ENCODE measurements at places on chromosomes 16 and 17.
A peak's percentile ranks its signal among the peaks of the same experiment; 100 is the strongest.

- no peak for DNase-seq
Observed at GRCh38 chr16:73170612-73171038, 122.7 kb upstream of the ZFHX3 start.

DNA sequence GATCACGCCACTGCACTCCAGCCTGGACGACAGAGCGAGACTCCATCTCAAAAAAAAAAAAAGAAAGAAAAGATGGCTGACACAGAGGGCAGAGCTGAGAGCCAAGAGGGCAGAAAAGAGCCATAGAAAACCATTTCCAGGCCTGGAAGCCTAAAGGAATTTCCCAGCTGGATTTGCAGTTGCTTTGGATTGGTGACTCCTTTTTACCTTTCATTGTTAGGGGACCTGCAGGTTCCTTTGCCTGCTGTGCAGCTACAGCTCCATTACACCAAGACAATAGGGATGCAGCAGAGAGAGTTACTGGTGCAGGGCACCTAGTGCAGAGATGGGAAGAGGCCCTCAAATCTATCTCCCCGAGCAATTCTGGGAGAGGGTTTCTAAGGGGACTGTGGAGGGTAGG, 18.4 kb downstream of the ZNF668 start:
- no peak for DNase-seq

DNA sequence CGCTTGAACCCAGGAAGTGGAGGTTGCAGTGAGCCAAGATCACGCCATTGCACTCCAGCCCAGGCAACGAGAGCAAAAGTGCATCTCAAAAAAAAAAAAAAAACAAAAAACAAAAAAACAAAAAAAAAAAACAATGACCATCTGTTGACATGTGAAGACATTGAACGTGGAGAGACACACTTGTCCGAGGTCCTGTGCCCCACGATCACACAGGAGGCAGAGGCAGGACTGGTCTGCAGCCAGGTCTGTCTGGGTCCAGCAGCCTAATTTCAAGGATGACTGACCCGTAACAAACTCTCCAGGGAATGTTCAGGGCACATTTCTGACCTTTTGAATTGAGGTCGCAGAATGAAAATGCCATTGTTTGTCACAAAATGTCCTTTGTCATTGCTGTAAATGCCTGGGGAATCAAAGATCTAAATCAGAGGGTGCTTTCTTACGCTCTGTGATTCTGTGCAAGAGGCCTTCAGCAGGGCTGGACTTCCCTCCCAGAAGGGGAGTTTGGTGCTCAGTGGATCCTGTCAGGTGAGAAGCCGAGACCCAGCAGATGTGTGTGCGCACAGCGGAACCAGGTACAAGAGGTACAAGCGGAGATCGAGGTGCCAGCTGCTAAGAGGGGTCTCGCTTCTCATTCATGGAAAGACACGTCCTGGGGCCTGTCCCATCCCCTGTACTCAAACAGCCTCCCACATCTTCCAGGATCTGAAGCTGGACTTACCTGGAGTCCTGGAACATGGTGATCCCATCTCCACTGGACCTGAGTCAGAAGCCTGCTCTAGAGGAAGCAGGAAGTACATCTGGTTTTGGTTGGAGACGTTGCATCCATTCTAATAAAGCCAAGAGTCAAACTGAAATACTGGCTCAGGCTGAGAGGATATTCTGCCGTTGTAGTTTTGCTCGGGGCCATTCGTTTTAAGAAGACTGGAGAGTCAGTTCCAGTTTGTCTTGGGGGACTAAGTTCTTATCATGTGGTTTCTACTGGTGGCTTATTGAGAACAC, 95.8 kb downstream of the IRF8 start:
- no peak for DNase-seq

- DNase-seq = no peak
Observed at GRCh38 chr17:78924481-78925151, 571 bp downstream of the TIMP2 start.

DNA sequence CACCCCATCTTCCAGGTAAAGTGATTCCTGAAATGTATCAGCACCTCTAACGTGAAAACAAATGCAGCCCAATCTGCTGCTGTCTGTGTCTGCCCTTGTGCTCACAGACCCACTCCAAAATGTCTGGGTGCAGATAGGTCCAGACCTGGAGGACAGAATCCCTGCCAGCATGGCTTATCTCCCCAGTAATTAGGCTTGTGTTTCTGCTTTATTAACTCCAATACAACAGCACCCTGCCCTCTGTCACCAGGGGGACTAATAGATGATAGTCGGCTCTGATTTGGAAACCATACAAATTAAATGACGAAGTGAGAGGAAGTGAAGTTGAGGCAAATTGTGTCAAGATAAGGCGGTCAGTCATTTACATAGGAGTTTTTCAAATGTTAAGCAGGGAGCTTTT, 608.3 kb upstream of the SALL1 start:
- DNase-seq = no peak

DNA sequence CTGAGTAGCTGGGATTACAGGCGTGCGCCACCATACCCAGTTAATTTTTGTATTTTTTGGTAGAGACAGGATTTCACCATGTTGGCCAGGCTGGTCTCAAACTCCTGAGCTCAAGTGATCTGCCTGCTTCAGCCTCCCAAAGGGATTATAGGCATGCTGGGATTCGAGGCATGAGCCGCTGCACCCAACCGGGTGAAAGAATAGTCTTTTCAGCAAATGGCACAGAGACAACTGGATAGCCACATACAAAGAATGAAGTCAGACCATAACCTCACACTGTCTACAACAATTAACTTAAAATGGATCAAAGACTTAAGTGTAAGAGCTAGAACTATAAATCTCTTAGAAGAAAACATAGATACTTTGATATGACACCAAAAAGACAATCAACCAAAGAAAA, 67.6 kb downstream of the TBC1D16 start:
- no peak for DNase-seq

- DNase-seq = no peak
Observed at GRCh38 chr17:8955021-8955959, 10.2 kb downstream of the PIK3R5 start.

DNA sequence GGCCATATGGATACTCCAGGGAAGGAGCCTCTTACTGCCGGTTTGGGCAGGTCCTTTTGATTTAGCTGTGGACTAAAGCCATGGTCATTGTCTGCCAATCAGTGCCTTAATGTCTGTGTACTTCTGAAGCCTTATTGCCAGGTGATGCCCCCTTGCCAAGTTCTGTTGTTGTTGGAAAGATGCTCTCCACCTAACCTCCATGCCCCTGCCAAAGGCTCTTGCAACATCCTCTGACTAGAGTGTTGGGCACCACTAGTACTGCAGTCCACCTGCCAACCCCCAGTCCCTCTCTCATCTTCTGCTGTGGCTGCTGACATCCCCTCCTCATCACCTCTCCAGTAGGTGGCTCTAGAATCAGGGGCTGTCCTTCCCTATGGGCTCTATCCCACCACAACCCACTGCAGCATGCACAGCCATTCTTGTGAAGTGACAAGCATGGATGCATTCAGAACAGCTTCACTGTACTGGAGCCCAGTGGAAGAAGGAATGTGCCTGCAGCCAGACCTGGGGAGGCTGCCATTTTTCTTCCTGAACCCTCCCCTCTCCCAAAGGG, 375.3 kb upstream of the CDH5 start:
- no peak for DNase-seq

DNA sequence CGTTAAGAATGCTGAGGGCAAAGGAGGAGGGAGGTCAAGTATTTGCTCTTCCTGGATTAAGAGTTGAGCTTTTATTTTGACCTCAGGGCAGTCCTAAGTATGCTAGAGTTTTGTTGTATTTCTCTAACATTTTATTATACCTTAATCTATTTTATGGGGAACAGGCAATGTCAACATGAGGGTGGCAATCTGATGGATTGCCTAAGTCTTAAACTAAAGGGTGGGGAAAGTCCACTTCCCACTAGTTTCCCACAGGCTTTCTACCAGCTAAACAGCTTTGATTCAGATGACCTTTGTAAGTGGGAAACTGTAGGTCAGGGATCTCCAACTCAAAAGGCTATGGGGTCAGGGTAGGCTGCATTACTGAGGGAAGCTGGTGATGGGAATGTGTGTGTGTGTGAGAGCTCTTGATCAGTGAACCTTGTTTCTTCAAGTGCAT, 24.9 kb downstream of the HSD17B2 start:
- DNase-seq = no peak

DNA sequence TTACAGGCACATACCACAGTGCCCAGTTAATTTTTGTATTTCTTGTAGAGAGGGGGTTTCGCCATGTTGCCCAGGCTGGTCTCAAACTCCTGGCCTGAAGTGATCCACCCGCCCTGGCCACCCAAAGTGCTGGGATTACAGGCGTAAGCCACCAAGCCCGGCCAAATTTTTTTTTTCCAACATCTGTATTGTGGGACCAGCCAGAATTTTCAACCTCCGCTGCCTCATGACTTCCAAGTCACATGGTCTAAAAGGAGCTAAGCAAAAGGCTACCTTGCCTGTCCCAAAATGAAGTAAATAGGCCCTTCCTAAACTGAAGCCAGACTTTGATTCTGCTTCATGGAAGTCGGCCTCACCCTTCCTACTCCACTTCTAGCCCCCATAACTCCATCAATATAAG, 4.2 kb upstream of the SPAG7 start:
- no peak for DNase-seq

GRCh38 chr16:11852092-11852809, 909 bp upstream of the RSL1D1 start:
- no peak for DNase-seq

DNA sequence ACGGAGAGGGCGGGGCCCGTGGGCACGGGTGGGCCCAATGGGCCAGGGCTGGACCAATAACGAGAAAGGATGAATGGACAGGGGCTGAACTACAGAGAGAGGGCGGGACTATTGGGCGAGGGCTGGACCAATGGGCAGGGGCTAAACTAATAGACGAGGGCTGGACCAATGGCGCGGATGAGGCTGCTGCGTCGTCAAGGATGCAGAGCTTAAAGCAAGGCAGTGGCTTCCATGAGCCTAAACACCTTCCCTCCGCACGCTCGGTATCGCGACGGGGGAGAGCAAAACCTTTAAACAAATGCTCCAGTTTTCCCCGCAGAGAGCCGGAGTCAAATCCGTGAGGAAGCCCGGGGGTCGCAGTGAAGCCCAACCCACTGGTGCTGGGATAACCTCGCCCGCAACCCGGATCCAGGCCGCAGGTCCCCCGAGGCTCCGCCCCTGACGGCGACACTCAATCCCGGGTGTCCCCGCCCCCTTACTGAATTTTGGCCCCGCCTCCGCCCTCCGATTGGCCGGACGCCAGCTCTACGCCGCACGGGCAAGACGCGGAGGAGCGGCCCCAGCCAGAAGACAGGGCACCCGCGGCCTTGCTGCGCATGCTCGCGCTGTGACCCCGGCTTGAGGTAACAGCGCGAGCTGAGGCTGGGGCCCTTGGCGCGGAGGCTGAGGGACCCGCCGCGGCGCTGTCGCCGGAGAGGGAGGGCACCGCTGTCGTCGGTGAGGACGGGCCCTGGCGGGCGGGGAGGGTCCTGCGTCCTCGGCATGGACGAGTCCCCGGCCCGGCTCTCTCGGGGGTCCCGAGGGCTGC, at the start of gene FLYWCH2:
FLYWCH2 (plus strand) TSS at position 566 of the 808 bp plus-strand sequence. CDS start 13,235 bp downstream, outside the sequence.
- peak; percentile 100 for DNase-seq

- DNase-seq = no peak
Observed at GRCh38 chr16:27102701-27103575, 36.2 kb downstream of the C16orf82 start.

GRCh38 chr16:10982465-10983150, 38.2 kb downstream of the CLEC16A start:
- no peak for DNase-seq

DNA sequence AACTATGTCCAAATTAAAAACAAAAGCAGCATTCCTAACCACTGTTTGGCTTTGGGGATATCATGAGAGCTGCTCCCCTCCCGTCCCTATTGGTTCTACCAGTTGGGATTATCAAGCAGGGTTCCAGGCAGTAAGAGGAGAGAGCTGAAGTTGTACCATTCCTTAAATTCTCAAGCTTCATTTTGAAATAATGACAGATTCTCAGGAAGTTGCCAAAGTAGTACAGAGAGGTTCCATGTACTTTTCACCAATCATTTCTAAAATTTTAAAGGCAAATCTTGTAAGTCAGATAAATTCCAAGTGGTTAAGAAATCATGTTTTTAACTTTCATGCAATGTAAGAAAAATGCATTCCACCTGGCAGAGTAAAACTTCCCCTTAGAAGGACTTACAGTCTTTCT, 36.9 kb downstream of the TEX2 start:
- DNase-seq = no peak

GRCh38 chr17:60524463-60525327, 1.3 kb downstream of the APPBP2 start:
- DNase-seq = no peak

DNA sequence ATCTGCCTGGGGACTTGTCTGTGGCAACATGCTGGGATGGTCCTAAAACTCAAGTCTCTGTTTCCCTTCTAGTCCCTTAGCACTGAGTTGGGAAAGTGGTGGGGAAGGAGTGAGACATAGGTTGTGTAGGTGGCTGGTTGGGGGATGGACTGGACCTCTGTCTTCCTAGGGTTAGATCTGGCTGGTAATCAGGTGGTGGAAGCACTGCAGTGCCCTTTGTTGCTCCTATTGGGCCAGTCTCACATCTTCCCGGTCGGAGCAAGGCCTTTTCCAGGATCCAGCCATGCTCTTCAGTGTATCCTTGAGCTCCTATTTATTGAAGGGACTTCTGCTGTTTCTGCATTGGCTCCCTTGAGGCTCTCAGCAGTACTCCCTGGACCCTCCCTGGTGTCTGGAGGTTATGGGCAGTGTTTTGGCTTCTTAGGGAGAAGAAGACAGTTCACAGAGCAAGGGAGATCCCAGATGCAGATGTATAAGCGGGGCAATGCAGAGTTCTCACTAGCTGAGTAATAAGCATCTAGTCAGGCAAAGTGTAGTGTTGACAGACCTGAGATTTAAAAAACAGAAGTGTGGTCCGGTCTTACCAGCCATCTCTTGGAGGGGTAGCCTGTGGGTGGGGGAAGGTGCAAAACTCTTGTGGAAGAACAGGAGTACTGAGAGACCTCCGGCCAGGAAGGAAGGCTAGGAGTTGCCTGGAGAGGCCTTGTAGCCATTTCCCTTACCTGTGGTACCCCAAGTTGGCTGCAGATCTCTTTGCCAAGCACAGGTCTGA, 1.3 kb upstream of the NUTF2 start:
- no peak for DNase-seq

GRCh38 chr16:25264597-25264996, 7.0 kb upstream of the ZKSCAN2 start:
- no peak for DNase-seq

GRCh38 chr17:58249270-58250133, 11.1 kb downstream of the LPO start:
- DNase-seq = peak; percentile 71

Measured in activated T-cell treated with anti-CD3 and anti-CD28 coated beads for 48 hours (primary cell).